Fibroblast of skin of scalp (primary cell): ENCODE measurements at places on chromosomes 1 and 21.

DNA sequence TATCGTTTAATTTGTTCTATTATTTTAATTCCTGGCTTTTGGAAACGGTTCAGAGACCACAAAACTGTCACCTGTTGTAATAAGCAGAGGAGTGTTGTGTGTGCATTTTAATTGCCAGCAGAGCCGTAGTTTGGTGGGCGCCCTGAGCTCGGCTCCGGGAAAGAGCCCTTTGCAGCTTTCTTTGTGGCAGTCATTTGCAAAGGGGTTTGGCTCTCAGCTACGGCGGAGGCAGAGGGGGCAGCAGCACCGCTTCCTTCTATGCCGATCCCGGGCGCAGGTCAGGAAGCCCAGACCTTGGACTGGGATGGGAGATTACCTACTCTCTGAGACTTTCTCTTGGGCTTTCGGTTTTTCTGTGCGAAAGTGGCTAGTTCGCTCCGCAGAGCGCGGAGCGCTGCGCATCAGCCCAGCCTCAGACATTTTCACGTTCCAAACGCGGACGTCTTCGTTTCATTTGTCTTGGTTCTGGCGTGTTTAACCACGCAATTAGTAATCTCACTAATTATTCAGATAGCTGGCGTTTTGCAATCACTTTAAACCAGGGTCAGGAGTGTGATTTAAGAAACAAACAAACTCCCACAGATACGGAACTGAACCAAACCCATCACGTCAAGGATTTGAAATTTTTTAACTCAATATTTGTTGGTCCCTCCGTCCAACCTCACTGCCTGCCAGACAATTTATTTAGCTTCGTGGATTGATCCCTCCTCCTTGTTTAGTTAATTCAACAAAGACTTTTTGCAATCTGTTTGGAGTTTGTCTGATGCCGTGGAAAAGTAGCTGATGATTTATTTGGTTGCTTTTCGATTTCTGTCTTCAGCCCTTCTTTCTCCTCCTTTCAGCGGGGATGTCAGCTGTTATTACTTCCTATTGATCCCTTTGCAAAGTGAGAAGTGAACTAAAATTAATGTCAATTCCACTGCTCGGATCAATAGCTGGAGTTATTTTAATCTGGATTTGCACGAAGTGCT is 3.9 kb downstream of the RNF220 start:
- no peak for DNase-seq

- DNase-seq, result no peak
Observed at GRCh38 chr1:92352856-92353255, 54.0 kb downstream of the RPAP2 start.

DNA sequence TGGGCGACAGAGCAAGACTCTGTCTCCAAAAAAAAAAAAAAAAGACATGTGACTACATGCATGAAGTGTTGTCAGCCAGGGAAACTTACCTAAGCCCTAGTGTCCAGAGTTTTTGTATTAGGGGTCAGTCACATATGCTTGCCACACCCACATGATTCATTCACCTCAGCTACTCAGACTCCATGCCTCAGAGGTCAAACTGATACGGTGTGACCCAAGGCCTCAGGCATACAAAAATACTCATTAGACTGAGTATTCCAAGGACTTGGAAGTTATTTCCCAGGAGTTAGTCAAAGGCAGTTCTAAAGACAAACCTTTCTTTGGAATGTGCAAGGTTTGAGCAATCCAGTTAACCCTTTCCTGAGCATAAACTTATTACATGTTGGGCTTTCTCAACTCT is 6.3 kb upstream of the TRIM33 start:
- DNase-seq, result no peak

GRCh38 chr1:60035921-60036320 is 37.6 kb downstream of the C1orf87 start:
- DNase-seq, result peak; percentile 37

DNA sequence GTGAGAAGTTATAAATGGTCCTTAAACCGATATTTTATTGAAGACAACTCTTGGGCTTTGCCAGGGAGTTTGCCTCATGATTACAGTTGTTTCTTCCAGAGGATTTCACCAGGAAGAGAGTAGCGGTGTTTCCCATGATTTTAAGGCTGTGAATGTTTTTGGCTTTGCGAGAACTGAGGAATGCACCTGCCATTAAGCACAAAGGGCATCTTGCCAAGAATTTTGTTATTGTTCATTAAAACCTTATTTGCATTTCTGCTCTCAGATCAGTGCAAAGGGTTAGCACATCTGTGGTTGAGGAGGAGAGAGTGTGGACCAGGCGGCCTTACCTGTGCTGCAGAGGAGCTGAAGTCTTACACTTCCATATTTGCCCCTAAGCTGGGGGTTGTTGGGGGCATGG is 13.8 kb downstream of the CNIH3 start:
- DNase-seq, result no peak

GRCh38 chr1:9529190-9529589 is 10.1 kb upstream of the SLC25A33 start:
- peak; percentile 9 for DNase-seq

GRCh38 chr1:156643778-156644092 is 1.8 kb downstream of the BCAN start:
- no peak for DNase-seq

GRCh38 chr1:202804126-202804525 is 4.1 kb downstream of the KDM5B start:
- no peak for DNase-seq
